ENCODE measurements at places on chromosomes 4 and X. TPM values are rescaled to one million over a fixed set of nuclear protein-coding genes. Genes with fewer than 3 reads are reported as not detected.

The ABCE1 gene
- 164 TPM for total RNA-seq

The UGT2B15 gene
- not detected for total RNA-seq

- peaks cover 7% of the 10 kb centered on the region for H3K36me3 ChIP-seq
- no peaks in the 10 kb centered on the region for H3K4me1 ChIP-seq
- H3K27me3 ChIP-seq = no peaks in the 10 kb centered on the region
- no peak for DNase-seq
- H3K27ac ChIP-seq = no peak overlapping the region
- H3K4me3 ChIP-seq = no peak overlapping the region
Observed at GRCh38 chrX:42818151-42818921, 40.4 kb upstream of the PPP1R2C start.

DNA sequence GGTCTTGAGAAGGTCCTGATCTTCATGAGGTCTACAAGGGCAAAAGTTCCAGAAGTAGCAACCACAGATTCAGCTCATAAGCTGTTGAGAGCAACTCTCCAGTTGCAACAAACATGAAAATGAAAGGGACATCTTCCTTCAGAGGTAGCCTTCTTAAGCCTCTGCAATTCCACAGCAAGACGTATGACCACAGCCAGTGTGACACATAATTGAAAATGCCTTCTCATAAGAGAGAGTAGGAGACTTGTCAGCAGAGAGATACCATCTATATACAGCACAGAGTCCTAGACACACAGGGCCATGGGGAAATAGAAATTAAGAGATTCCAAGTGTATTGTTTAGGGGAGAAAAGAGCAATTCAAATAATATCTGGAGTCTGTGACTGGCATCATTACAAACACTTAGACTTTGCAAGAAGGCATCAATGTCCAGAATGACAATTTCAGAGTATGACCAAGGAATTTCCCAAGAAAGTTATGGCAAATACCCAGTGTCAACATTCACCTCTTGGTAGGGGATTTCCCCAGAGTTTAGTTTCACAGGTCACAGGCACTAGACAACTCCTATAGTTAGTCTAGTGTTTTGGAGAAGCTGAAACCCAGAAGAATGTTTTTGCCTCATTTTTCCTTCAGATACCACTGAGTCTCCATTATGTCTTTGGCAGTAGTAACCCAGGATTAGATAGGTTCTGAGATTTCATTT is 340.3 kb downstream of the ZNF674 start:
- peaks cover 39% of the 10 kb centered on the region for H3K4me1 ChIP-seq
- no peaks in the 10 kb centered on the region for H3K36me3 ChIP-seq
- H3K4me3 ChIP-seq = no peak overlapping the region
- no peak for DNase-seq
- peaks cover 2% of the 10 kb centered on the region for H3K27me3 ChIP-seq
